ENCODE measurements at places on chromosomes 11 and 22.

GRCh38 chr11:130216591-130217132 lies 57.1 kb downstream of the ST14 start:
- no peak for DNase-seq

DNA sequence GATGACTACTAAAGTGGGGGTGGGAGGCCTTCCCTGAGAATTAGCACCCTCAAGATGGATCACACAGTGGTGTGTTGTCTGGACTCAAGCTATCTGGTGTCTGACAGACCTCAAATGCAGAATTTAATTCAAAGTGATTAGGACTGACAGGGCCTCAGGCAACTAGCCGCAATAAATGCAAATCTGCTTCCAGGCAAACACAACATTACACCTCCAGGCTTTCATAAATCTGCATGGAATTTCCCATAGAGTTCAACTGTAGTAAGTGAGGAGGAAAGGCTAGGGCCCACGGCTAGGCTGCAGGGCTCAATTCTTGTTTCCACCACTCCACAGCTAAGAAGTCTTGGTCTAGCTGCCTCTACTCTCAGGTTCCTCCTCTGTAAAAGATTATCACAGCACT lies 331.4 kb downstream of the LARGE1 start:
- DNase-seq, result no peak

GRCh38 chr22:42639541-42640241 lies 710 bp downstream of the ATP5MGL start:
- no peak for DNase-seq

DNA sequence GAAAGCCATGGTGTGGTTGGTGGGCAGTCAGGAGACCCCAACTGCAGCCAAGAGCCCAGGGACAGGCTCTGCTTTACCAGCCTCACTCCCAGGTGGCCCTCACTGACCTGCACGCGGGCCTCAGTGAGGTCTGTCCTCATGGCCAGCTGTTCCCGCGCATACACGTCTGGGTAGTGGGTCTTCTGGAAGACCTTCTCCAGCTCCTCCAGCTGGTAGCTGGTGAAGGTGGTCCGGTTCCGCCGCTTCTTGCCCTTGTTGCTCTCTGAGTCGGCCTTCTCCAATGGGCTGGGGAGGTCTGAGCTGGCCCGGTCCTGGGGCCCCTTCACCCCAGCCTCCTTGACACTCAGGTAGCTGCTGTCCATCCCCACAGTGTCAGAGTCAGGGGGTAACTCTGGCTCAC lies 34.7 kb downstream of the ALX4 start:
- DNase-seq, result no peak

- no peak for DNase-seq
These were observed 1374.7 kb upstream of the RAG2 start for GRCh38 chr11:37972691-37973090.

DNA sequence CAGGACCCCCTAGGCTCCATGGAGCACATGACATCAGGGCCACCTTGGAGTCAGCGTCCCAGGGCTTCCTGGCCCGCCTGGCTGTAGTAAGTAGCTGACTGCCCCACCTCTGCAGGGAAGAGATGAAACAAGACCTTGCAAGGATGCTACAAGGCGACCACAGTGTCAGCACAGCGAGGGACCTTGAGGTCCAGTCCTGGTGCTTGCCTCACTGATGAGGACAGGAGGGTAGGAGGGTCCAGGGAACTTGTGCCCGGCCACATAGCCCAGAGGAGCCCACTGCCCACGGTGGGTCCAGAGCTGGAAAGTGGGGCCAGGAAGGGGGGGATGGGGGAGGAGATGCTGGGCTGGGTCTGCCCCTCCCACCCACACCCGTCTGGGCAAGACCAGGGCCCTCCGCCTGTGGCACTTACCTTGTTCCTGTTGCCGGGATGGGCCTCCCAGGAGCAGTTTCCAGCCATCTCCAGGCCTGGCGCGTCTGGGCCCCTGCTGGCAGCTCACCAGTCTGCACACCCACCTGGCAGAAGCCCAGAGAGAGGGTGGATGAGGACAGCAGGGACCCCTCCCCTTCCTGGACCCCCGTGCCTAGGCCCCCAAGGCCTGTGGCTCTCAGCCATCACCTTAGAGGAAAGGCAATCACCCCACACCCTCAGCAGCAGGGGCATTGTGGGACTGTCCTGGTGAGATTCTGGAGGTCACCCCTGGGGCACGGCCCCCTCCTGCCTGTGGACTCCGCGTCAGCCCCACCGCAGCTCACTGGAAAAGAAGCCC lies 3.4 kb downstream of the MRGPRF start:
- no peak for DNase-seq

GRCh38 chr22:50610581-50610980 lies 10.0 kb downstream of the MAPK8IP2 start:
- no peak for DNase-seq

- no peak for DNase-seq
These were observed 37.9 kb upstream of the PRR5 start for GRCh38 chr22:44664149-44664548.

- DNase-seq, result no peak
These were observed 118.1 kb upstream of the TEAD1 start for GRCh38 chr11:12556155-12556554.

DNA sequence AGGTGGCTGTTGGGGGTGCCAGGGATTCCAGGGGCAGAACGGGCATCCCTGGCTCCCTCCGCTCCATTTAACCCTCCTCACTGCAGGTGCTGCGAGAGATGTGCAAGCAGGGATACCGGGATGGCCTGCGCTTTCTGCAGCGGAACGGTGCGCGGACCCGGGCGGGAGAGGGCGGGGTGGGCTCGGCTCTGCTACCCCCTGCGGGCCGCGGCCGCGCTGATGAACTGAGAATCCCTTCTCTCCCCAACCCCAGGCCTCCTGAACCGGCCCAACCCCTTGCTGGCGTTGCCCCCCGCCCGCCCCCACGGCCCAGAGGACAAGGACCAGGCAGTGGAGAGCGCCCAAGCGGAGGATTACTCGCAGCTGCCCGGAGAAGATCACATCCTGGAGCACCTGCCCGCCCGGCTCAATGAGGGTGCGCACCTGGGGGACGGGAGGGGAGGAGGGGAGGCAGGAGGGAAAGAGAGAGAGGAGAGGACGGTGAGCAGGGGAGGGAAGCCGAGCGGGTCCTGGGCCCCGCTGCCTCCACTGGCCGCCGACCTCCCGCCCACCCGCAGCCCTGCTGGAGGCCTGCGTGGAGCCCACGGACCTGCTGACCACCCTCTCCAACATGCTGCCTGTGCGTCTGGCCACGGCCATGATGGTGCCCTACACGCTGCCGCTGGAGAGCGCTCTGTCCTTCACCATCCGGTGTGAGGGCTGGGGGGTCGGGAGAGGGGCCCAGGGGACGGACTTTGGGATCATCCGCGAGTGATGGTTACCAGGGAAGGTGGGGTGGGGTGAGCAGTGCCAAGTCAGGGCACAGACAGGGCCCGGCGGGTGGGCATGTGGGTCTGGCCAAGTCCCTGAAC lies 4.1 kb upstream of the CRACR2B start:
- DNase-seq, result no peak

DNA sequence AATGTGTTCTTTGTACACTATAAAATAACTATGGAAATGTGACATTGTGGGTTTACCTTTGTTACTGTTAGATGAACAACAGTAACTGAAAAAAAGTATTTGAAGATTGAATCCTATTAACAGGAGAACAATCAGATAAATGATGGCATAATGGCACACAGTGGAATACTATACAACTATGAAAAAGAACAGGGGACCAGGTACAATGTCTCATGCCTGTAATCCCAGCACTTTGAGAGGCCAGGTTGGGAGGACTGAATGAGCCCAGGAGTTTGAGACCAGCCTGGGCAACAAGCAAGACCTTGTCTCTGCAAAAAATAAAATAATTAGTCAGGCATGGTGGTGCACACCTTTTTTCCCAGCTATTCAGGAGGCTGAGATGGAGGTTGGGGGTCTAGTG lies 14.4 kb upstream of the OSBP start:
- DNase-seq, result no peak

- no peak for DNase-seq
These were observed 132.9 kb upstream of the POU2AF2 start for GRCh38 chr11:111112614-111113013.

- DNase-seq, result no peak
These were observed 23.8 kb upstream of the OAF start for GRCh38 chr11:120186774-120187591.

Data from stimulated activated CD4-positive, alpha-beta T cell treated with anti-CD3 and anti-CD28 coated beads, Interleukin-1b, Interleukin-23, amount 100 ng/mL, for 1 hour (primary cell).